Sigmoid colon (tissue), 7 donors: ENCODE measurements at places on chromosomes 3 and 15.

DNA sequence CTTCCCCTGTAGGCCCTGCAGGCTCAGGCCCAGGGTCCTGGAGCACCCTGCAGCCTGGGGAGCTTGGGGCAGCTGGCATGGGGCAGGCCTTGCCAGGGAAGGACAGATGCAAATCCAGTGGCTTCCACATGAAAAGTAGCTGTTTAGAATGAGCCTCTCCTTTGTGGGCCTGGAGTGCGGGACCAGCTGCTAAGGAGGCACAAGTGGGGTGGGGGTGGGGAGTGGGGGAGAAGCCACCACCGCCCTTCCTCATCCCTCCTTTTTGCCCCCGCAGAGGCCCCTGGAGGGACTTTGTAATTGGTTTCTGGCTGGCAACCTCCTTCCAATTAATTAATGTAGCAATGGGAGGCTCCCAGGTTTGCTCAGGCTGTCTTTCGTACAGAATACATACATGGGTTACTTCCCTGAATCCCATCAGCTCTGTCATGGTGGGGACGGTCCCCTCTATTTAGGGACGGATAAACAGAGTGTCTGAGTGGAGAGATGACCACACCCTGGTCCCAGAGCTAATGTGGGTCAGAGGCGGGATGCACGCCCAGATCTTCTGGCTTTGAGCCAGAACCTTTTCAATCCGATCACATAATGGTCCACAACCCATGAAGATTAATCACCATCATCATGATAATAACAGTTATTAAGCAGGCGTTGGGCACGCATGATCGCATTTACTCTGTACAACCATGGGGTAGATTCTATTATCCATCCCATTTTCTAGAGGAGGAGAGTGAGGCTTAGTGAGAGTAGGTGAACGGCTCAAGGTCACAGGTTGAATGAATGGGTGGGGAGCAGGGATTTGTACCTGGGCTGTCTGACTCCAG is 6.2 kb downstream of the CORO2B start:
- no peak for DNase-seq

GRCh38 chr15:84922530-84922929 is 38.1 kb downstream of the SLC28A1 start:
- no peak for DNase-seq

- DNase-seq = no peak
These were observed 231.5 kb downstream of the WDR72 start for GRCh38 chr15:53527996-53528395.

- DNase-seq = no peak
These were observed 38.5 kb downstream of the SCN11A start for GRCh38 chr3:39013289-39013688.

DNA sequence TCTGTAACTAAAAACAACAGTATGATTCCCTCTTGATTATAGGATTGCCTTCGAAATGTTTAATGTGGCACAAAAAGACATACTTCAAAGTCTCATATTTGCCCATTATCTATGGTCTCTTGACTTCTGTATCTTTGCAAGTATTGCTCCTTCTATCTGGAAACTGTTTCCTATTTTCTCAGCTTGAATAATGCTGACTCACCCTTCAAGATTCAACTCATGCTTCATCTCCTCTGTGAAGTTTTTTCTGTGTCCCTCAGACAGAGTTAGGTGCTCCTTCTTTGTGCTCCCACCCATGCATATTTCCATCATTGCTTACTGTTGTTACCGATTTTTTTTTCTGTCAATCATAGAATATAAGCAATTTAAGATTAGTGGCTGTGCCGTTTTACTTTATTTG is 192.8 kb upstream of the ROBO1 start:
- no peak for DNase-seq

DNA sequence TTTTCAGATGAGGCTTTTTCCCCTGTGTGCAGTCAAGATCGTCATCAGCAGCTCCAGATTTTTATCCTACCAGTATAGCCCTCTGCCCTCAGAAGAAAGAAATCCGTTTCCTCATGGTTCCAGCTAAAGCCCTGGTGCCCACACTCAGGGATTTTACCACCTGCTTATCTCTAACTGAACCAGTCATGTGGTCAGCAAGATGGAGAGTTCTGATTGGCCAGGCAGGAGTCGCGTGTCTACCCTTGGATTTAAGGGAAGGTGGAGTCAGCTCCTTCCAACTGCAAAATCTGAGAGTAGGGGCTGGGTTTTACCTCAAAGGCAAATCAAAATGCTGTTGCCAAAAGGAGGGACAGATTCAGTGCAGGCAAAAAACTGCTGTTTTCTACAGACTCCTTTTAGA is 135.3 kb downstream of the LRTM1 start:
- DNase-seq = no peak

DNA sequence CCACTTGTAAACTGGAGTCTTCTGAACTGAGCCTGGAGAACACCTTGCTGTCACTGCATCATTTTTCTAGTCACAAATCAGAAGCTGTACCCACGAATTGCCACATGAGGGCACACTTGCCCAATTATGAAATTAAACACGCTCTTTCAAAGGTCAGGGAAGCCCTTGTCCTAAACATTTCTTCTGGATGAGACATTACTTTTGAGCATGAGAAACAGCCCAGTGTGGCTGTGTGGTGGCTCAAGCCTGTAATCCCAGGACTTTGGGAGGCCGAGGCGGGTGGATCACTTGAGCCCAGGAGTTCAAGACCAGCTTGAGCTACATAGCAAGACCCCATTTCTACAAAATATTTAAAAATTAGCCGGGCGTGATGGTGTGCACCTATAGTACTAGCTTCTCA is 27.5 kb upstream of the CFAP161 start:
- no peak for DNase-seq

DNA sequence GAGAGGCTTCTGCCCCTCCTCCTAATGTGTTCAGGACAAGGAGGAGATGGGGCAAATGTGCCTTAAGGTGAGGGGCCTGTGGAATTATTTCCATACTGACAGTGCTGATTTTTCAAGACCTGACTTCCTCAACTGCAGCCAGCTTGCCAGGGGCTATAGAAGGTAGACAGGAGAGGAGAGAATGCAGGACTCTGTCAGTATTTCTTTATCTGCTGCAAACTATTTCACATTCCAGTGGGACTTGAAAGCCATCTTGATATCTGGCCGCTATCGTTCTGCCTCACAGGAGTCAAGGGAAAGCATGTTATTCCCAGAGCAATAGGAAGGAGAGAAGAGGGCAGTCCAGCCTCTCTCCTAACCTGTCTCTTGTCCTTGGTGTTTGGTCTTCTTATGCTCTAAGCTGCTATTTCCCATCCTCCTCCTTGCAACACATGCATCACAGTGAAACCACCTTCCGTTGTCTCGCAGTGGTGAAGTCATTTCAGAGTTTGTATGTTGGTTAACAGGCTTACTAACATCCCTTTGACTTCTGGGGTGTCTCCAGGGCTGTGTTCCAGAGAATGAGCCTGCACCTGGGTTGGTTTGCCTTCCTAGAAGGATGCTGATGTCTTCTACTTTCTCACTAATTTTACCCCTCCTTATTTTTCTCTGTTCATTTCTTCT is 95.1 kb upstream of the MRPS22 start:
- DNase-seq = no peak

GRCh38 chr3:194284351-194284750 is 66.8 kb downstream of the CPN2 start:
- DNase-seq = peak; percentile 40

DNA sequence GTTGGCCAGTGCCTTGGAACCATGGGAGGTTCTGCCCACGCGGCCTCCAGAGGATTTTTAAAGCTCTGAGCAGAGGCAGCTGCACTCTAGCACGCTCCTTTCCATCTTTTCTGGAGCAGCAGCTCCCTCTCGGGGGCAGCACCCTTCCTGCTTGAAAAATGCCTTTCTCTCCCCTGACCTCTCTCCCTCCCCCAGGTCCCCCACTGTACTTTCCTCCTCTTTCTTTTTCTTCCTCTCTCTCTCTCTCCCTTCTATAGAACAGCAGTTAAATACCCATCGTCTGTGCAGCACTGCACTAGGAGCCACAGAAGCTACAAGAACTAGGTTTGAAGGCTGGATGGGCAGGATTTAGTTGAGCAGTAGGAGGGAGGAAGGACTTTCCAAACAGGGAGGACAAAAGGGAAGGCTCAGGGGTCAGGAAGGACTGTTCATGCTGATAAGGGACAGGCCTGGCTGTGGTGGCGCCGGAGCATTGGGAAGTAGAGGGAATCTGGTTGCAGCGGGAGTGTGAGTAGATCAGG is 4.4 kb downstream of the ALPK3 start:
- no peak for DNase-seq

DNA sequence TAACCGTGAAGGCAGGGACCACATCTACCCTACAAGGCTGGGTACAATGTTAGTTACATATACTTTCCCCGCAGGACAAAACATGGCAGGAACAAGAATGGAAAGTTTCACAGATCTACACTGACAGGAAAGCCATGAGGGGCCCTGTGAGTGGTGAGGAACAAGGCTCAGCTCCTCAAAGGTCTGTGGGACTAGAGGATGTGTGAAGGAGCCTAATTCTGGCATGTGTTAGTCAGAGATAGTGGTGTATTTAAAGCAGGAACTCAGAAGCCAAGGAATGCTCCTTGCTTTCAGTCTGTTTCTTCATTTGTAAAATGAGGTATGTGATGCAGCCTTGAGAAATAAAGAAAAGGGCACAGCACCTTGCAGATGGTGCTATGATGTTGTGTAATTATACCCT is 25.1 kb downstream of the ETV5 start:
- no peak for DNase-seq

DNA sequence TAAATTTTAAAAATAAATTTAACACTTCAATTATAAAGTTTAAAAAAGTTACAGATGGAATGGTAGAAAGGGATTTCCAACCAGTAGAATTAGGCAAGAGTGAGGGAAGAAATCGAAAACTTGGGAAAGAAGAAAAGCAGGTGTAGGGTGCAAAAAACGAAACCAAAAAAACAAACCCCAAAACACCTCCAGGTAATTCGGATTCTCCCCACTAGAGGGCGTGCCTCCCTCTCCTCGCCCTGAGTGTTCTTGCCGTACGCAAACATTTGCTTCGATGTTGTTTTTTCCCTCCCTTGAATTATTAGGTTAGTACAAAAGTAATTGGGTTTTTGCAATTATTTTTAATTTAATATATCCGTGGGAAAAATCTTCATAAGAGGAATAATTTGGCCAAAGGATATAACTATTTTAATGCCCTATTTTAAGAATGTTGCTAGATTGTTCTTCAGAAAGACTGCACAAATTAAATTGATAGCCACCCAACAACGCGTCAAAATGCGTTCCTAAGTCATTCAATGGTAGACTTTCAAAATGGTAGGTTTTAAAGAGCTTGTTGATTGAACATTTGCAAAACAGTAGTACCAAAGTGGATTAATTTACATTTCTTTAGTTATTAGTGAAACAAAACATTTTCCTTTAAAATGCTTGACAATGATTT is 63.7 kb downstream of the SLC30A4 start:
- DNase-seq = peak; percentile 76

DNA sequence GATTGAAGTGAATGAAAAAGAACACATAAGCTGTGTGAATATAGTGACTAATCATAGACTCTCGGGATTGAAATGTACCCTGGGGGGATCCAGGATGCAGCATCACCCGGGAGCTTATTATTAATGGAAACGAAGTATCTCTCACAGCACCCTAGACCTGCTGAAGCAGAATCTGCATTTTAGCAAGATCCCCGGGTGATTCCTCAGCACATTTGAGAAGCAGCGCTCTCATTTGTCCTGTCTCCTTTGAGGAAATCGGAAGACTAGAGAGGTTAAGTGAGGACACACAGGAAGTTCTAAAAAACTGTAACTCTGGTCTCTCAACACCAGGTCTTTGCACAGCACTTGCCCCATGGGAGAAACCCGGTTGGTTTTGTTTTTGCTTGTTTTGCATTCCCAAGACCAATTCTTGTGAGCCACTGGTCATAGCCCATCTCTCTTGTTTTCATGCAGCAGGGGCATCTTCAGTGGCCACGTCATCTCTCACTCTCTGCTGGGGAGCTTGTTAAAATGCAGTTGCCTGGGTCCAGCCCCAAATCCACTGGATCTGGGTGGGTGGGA is 30.2 kb downstream of the ZNF710 start:
- DNase-seq = peak; percentile 48

GRCh38 chr3:155312781-155313180 is 19.3 kb upstream of the STRIT1 start:
- no peak for DNase-seq

DNA sequence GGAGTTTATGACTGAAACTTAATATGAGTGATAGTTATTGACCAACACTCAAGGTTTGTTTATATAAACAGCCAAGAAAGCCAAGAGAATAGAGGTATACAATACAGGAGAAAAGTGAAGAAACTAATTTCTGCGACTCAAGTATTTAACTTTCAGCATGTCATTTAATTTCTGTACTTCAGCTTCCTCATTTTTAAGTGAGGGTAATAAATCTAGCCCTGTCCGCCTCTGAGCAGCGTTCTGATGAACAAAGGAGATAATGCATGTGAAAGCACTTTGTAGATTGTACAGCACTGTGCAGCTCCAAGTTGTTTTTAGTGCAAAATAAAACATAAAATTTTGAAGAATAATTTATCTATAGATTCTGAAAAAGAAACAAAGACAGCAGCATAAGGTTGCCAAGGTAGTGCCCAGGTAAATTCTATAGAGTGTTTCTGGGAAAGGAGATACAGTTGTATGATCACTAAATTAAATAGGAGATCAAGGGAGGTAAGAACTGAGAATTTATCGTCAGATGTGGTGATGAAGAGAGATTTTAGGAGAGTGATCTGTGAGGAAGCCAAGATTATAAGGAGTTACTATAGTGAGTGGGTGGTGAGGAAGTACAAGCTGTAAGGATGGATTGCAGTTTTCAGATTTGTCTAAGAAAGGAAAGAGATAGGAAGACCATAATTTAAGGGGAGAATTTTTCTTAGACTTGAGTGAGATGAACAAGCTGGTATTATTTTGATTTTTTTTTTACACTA is 71.3 kb downstream of the RASA2 start:
- DNase-seq = no peak

DNA sequence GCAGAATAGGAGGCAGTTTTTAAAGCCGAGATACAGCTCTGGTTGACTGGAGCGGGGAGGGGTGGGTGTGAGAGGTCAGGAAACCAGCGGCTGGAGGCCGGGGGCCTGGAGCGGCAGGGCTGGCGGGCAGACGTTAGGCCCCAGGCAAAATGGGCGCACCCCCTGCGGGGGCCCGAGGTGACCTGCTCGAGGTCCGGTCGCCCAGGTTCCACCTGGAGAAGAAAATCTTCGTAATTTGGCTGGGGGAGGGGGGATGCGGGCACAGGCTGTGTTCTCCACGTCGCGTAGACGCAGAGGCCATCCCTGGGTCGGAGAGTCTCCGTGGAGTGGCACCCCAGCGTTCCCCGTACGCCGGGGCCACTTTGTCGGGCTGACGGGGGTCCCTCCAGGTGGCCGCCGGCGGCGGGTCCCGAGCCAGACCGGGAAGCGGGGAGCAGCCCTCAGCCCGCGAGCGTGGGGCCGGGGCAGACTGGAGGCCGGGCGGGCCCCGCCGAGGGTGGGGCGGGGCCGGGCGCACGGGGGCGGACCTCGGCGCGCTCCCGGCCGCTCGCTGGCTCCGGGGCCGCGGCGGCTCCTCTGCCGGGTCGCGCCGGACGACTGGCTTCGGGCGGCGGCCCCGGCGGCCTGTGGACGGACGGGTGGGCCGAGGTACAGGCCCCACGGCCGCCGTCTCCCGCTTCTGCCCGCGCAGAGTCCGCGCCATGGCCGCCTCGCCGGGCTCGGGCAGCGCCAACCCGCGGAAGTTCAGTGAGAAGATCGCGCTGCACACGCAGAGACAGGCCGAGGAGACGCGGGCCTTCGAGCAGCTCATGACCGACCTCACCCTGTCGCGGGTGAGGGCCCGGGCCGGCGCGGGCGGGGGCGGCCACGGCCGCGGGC is at the start of gene CRTC3:
Gene CRTC3, plus strand, starts transcription at position 553 of the 879 bp plus-strand sequence. Its CDS starts 149 bp downstream, at position 702.
- DNase-seq = peak; percentile 72
